Left cardiac atrium (tissue), 4 donors: ENCODE measurements at places on chromosomes 16 and 17. TPM values are rescaled to one million over a fixed set of nuclear protein-coding genes. Genes with fewer than 3 reads are reported as not detected.

DNA sequence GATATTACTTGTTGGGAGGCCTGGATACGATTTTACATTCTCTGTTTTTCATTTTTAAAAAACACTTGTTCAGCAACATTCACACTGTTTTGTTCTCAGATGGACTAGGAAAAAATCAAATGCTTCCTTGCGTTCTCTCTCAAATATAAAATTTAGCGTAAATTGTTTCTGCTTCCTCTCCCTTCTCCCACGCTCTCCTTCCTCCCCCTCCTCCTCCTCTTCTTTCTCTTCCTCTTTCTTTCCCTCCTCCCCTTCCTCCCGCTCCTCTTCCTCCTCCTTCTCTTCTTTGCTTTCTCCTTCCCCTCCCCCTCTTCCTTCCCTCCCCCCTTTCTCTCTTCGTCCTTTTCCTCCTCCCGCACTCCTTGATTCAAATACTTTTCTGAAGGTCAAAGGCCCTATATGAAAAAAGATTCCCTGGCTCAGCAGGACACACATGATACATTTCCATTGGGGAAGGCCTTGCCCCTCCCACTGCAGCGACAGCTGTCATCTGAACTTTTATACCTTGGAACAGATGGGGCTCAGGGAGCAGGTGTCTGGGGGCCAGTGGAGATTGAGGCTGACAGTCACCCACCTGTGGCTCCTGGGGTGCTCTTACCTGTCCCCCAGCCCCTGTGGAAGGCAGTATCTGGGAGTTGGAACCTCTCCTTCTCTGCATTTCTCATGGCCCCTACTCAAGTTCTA is 99.4 kb upstream of the SDK2 start:
- no peak for DNase-seq

The CCL8 gene
- 1.9 TPM for total RNA-seq

The HS3ST6 gene
- not detected for total RNA-seq

- DNase-seq = peak; percentile 37
These were observed 16.7 kb downstream of the ERCC4 start for GRCh38 chr16:13936596-13937081.

DNA sequence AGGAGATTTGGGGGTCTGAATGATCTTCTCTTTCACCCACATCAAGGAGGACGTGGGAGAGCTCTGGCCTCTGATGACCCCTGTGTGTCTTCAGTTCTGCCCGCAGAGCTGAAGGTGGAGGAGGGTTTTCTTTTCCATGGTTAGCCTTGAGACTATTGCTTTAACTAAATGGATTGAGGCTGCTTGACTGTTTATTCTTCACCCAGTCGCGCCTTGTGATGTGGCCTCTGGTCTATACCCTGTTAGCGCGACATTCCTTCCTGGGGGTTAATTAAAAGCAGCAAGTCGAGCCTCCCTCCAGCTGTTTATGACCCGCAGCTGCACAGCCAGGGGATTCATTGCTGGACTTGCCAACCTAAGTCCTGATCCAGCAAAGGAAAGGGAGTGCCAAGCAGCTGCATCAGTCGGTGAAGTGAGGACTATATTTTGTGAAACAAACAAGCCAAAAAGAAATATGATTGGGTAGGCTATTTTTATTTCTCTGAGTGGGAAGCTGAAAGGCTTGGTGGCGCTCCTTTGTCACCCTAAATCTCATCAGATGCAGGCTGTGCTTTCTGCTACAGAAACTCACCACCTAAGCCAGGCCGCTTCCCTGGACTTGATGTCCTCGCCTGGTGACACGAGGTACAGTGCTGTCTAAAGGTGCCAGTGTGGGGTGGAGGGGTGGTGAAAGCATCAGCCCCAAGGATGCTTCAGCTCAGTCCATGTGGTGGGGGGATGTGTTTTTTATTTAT is 11.0 kb upstream of the SEC14L1 start:
- DNase-seq = no peak

The ABCC11 gene
- not detected for total RNA-seq

DNA sequence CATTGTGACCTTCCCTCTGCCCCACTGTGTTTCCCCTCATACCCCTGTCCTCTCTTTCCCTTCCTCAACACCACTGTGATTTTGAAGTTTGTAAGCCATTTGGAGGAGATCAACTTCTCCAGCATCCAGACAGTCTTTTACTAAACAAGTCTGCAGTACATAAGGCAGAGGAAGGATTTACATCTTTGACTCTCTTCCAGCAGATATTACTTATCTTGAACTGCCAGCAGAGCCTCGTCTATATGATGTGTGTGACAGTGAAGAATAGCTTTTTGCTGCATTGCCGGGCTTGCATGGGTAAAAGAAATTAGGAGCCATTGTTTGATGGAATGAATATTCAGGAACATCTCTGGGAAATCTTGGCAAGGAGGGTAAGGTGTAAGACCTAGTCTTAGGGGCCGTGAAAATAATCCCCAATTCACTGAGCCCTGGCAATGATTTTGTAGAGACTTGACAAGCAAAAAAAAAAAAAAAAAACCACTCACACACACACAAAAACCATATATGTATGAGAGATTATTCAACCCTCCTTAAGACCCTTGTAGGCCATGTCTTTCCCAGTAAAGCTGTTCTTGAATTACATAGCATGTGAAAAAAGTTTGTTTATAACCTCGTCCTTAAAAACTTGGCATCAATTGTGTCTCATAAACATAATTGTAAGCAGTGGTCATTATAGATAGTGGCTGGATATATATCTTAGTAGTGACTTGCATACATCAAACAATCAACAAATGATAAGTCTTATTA is 903.9 kb downstream of the CDH11 start:
- DNase-seq = no peak

DNA sequence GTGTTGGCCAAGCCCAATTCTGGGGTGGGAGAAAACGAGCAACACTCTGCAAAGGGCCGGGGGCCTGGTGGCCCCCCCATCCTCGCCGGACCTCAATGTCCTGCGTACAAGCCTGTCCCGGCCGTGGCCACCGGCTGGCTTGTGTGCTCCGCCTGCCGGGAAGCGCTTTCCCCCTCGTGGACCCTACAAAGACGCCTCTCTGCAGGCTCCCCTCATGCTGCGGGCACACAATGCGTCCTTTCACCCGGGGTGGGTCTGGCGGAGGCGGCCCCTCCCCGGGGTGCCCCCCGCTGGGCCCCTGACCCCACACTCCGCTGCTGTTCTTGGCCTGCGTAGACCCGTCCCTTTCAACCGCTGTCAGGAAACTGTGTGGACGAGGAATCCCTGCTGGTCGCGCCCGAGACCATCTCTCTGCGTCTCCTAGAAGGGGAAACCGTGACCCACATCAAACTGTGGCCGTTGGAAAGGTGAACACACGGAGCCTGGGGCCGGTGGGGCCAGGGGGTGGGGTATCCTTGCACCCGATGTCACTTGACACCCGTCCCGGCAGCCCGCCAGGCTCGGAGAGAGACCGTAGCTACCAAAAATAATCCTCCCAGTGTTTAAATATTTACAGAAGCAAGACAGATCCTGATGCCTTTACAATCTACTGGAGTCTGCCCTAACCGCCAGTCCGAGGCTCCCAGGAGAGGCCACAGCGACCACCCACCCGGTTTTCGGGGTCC is 43.6 kb downstream of the TBC1D16 start:
- DNase-seq = peak; percentile 51

- no peak for DNase-seq
These were observed 9.4 kb upstream of the ELAC2 start for GRCh38 chr17:13027246-13027645.

The LRRC46 gene
- not detected for total RNA-seq

DNA sequence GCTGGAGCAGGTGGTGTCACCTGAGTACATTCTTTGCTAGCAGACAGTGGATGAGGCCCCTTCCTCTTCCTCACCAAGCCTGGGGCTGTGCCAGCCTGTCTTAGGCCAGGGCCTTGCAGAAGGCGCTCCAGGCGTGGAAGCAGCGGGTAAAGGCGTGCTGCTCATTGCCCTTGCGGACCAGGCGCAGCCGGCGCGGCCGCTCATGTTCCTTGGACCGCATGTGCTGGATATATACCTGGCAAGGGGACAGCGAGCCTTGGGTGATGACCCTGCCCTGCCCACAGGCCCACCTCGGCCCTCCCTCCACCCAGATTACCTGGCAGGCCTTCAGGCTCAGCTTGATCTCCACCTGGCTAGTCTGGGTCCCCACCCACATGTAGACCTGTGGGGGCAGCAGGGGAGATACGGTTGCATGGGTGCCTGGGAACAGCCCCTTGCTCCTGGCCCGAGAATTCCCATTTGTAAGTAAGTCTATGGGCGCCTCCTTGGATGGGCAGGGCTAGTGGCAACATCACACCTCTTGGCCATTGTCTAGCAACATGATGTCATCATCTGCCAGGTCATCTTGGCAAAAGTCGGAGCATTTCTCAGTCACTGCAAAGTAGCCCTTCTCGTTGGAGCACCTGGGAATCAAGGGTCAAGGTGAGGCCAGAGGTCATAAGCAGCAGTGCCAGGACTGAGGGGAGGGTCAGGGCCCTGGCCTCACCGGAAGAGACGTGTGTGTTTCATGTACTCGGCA is 13.3 kb downstream of the FLII start:
- DNase-seq = no peak

The USP36 gene
- 48.1 TPM for total RNA-seq

DNA sequence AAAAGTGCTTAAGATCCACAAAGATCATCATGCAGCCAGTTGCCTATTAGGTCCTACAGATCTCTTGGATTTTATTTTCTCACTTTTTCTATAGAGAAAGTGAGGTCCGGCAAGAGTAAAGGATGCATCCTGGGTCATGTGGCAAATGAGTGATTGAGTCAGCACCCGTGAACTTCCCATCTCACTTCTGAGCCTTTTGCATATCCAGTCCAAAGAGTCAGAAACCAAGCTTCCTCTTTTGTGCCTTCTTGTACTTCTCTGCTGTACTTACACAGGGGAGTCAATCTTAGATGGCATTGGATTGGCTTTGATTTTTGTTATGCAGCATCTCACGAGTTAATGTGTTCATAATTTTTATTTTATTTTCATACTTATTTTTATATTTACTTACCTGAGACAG is 114.2 kb upstream of the IRX5 start:
- no peak for DNase-seq

DNA sequence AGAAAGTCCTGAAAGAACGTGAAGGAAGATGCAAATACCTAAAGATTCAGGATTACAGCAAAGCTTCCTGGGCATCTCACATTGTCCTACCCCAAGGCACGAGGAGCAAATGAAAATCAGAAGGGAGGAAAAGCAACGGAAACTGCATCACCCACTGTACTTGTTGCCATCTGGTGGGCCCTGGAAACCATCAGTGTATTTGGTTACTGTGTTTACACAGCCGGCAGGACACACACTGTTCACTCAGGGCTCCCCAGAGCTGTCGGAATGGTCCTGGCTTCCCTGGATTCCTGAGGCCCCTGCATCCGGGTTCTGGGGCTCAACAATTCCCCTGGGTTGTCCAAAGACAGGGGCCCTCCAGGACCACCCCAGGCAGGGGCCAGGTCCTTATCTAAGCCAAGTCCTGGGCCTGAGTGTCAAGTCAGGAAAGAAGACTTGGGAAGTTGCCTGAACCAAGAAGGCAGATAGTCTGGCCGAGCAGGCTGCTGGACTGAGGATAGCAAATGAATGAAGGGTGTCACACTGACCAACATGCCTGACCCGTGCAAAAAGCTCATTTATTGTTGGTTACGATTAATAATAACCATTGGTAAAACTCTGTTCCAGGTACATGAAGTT is 52.8 kb downstream of the SOX9 start:
- DNase-seq = no peak

DNA sequence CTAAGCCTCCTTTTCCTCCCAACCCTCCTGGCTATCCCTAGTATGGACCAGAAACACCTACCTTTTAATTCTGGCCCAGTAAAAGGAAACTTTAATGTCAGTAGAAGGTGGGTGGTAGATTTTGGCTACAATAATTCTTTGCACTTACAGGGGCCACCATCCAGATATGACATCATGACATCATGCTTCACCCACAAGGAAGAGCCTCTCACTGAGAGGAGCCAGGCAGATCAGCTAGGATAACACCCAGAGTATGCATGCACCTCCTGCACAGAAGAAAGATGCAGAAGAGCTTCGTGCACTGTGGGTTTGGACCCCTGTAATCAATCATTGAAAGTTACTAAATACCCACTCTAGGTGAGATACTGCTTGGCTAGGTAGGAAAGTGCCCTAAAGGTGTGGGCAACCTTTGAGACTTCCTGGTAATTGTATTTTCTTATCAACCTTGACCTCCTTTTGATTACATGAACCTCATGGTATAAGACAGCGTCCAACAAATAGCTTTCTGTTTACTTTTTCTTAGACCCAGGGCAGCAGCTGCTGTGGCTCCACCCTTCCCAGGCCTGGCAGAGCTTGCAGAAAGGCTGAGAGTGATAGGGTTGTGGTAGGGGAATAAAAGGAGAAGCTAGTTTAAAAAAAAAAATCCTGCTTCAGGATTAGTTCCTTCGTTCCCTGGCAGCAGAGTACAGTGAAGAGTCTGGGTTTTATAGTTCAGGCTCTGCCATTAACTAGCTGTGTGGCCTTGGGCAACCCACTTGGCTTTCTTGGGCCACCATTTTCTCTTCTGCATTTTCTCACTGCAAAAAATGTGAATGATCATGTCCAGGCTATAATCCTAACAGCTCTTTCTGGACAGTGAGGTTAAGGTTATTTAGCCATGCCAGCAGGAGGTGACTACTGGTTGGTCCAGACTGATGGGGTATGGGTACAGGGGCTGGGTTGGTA is 6.2 kb downstream of the MAP3K14 start:
- no peak for DNase-seq

The SLC5A2 gene
- total RNA-seq = not detected

The NPIPA7 gene
- total RNA-seq = 3.7 TPM

DNA sequence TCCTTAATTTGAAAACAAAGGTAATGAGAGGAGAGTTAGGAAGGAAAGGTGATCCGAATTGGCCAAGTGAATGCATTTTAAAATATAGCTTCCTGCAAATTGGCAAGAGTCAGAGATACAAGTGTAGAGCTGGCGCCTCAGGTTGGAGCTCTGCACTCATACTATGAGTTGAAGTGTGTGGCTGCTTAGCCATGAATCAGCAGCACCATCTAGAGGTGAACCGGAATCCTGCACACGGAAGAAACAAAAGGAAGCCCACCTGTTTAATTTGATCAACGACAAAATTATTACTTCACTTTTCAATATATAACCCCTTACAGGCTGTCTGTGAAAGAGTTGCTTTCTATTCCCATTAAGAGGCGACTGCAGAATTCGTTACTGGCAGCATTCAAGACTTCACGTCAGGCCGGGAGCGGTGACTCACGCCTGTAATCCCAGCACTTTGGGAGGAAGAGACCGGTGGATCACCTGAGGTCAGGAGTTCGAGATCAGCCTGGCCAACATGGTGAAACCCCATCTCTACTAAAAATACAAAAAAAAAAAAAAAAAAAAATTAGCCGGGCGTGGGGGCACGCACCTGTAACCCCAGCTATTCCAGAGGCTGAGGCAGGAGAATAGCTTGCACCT is 1253.7 kb upstream of the CDH8 start:
- peak; percentile 29 for DNase-seq

The SYNGR3 gene
- total RNA-seq = 0.74 TPM

- DNase-seq = peak; percentile 15
These were observed 218.5 kb upstream of the GSE1 start for GRCh38 chr16:85394456-85395206.

GRCh38 chr16:67091906-67092566 is 17.7 kb upstream of the PHAF1 start:
- no peak for DNase-seq
